NCI-H1930 (cell line): ENCODE measurements at places on chromosomes 4 and X.

GRCh38 chr4:52201715-52202114 lies 150.6 kb downstream of the SPATA18 start:
- DNase-seq = no peak

- no peak for DNase-seq
Measured at GRCh38 chr4:85642356-85643100, 167.6 kb downstream of the ARHGAP24 start.

DNA sequence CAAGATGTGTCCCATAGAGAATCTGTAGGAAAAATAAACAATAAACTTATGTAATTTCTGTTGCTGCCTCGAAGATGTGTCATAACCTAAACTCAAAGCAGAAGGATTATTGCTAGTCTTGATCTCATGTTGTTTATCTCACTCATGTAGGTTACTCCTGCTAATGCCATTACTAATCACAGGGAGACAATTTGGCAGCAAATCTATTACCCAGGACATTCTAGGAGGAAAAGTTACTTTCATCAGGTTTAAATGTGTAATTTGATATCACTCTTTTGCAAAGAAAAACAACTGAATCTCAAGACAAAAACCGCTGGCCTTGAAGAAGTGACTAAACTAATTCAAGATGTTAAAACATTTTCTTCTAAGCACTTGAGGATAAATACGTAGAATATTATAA lies 34.0 kb downstream of the LDOC1 start:
- DNase-seq = no peak

- DNase-seq = no peak
Measured at GRCh38 chr4:61427099-61427817, 227.1 kb downstream of the ADGRL3 start.

DNA sequence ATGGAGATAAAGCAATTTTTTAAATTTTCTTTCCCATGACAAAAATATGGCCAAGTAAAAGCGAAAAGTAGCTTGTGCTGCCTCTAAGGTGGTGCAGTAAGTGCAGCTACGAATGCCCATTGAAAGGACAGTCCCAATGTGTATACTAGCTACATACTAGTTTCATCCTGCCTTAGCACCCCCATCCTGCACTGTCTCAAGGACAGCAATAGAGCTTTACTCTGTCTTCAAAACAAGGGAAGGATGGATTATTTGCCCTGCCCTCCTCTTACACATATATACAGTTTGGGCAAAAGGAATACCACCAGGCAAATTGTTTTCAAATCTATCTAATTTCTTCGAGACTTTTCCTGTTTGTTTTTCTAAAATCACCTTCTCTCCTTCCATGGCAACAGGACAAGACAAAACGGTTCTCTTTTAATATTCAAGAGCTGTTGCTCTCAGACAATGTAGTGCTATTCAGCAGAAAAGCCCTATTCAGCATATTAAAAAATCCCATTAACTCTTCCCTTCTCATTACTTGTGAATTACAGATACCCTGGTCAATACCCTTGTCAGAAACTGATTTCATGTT lies 75.1 kb upstream of the SLC7A11 start:
- DNase-seq = no peak

GRCh38 chrX:123060986-123061385 lies 123.1 kb upstream of the GRIA3 start:
- DNase-seq = no peak
